ENCODE measurements at places on chromosomes 5 and 9.
A peak's percentile ranks its signal among the peaks of the same experiment; 100 is the strongest.

DNA sequence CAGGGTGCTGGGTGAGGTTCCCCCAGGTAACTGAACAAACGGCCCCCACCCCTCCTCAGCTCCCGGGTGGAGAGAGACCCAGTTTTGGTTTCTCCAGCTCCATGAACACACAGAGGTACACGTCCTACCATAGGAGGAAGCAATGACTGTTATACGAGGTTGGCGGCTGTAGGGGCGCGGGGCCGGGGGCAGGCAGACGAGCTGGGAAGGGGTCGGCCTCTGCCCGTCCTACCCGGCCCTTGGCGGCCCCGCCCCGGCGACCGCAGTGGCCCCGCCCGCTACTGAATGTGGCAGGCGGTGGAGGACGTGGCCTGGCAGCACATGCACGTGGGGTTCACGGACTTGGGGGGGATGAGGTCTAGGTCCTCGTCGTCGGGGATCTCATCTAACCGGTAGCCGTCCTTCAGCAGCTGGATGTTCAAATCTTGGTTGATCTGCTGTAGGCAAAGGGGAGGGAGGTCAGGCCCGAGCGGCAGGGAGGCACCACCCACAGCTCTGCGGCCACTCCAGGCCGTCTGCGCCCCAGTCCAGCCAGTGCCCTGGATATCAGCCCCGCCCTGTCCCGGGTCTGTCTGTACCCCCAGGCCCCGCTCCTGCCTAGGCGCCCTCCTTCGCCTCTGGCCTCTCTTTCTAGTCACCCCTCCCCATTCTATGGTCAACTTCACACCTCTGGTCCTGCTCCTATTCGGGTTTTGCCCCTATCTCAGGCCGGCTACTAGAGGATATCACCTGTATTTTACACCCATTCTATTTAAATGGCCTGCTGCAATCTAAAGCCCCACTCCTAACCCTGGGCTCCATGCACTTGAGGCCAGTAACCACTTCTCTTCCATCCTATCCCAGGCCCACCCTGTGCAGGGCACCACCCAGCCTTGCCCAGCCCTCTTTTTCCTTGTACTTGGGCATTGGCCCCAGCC is 24.2 kb upstream of the MYORG start:
- no peak for DNase-seq
- H3K4me3 ChIP-seq, result no peak overlapping the region
- H3K36me3 ChIP-seq, result no peaks in the 10 kb centered on the region
- no peaks in the 10 kb centered on the region for H3K27me3 ChIP-seq

DNA sequence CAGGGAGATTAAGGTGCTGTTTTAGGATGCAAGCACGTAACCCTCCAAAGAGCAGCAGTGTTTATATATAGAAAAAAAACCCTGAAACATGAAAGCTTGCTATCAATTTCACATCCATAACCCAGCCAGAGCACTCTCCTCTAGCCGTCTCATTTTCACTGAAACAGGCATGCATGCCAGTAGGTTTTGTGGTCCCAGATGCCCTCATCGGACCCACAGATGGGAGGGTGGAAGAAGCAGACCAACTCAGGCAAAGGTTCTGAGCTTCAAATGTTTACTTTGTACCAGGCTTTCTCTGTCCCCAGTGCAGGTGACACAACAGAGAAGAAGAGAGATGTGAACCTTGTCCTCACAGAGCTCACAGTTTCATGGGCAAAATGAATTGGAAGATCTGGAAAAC is 127.4 kb upstream of the ATP10B start:
- no peaks in the 10 kb centered on the region for H3K27me3 ChIP-seq
- H3K4me3 ChIP-seq, result no peak overlapping the region
- H3K4me1 ChIP-seq, result peaks cover 6% of the 10 kb centered on the region
- H3K36me3 ChIP-seq, result no peaks in the 10 kb centered on the region
- DNase-seq, result no peak
- H3K27ac ChIP-seq, result no peak overlapping the region

- no peaks in the 10 kb centered on the region for H3K4me1 ChIP-seq
- no peak overlapping the region for H3K4me3 ChIP-seq
- H3K27me3 ChIP-seq, result no peaks in the 10 kb centered on the region
- H3K27ac ChIP-seq, result no peak overlapping the region
Measured at GRCh38 chr9:26800322-26800721, 92.3 kb downstream of the CAAP1 start.

GRCh38 chr5:176817841-176818377 is 7.5 kb downstream of the UNC5A start:
- no peaks in the 10 kb centered on the region for H3K36me3 ChIP-seq
- H3K27me3 ChIP-seq, result peaks cover 28% of the 10 kb centered on the region
- H3K4me1 ChIP-seq, result peaks cover 8% of the 10 kb centered on the region
- DNase-seq, result peak; percentile 27

- no peak overlapping the region for H3K27ac ChIP-seq
- H3K4me3 ChIP-seq, result no peak overlapping the region
- DNase-seq, result no peak
- H3K27me3 ChIP-seq, result no peaks in the 10 kb centered on the region
Measured at GRCh38 chr9:80946496-80947170, 742.7 kb downstream of the TLE1 start.

- no peaks in the 10 kb centered on the region for H3K27me3 ChIP-seq
- DNase-seq, result no peak
- H3K4me1 ChIP-seq, result peaks cover 5% of the 10 kb centered on the region
- no peaks in the 10 kb centered on the region for H3K36me3 ChIP-seq
- no peak overlapping the region for H3K4me3 ChIP-seq
Measured at GRCh38 chr5:72505539-72506157, 1.6 kb downstream of the ZNF366 start.

DNA sequence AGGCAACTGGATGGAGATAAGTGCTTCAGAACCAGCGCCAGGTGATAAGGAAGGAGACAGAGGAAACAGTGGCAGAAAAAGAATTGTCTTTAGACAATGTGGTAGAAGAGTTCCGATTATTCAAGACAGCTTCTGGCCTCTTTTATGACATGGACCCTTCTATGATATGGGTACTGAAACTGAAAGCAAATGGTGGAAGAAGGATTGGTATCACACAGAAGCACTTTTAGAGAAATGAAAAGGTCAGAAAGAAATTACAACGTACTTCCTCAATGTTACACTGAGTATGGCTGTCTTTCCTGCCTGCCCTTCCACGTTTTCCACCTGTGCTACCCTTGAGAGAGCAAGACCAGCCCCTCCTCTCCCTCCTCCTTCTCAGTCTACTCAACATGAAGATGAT is 959.3 kb downstream of the DNAH5 start:
- no peaks in the 10 kb centered on the region for H3K27me3 ChIP-seq
- no peaks in the 10 kb centered on the region for H3K36me3 ChIP-seq
- H3K27ac ChIP-seq, result no peak overlapping the region
- H3K4me3 ChIP-seq, result no peak overlapping the region
- no peak for DNase-seq
- H3K4me1 ChIP-seq, result no peaks in the 10 kb centered on the region

DNA sequence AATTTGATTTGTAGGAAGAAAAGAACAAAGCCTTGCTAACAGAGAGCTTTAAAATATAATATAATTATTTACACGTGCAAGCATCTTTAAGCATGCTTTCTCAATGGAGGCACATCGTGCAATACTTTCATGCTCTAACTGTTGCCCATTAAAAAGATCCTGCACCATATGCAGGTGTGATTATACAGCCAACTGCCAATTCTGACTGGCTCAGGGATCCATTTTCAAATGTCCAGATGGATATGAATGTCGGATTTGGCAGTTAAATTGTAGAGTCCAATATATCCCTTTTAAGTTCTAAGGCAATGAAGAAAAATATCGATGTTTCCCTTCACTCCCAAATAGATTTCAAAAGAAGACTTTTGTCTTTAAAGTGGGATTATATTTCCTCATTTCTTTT is 416.4 kb upstream of the CD180 start:
- no peaks in the 10 kb centered on the region for H3K4me1 ChIP-seq
- no peak overlapping the region for H3K27ac ChIP-seq
- no peaks in the 10 kb centered on the region for H3K27me3 ChIP-seq

DNA sequence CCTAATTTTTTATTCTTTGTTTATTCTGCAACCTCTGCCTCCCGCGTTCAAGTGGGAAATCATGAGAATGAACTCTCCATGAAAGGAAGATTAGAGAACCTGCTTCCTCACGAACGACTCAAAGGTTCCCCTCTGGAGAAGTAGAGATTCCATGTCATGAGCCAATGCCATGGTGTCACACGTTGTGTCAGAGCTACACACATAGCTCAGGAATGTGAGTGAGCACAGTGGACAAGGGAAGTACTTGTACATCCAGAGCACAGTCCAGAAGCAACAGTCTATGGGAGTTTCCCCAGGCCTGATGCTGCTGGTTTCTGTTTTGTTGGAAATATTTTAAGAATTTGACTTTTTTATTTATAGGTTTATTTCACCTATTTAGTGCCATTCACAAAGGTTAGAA is 26.8 kb upstream of the PPP2CA start:
- no peak overlapping the region for H3K27ac ChIP-seq
- H3K36me3 ChIP-seq, result no peaks in the 10 kb centered on the region
- no peaks in the 10 kb centered on the region for H3K4me1 ChIP-seq
- peak; percentile 28 for DNase-seq
- H3K4me3 ChIP-seq, result no peak overlapping the region

DNA sequence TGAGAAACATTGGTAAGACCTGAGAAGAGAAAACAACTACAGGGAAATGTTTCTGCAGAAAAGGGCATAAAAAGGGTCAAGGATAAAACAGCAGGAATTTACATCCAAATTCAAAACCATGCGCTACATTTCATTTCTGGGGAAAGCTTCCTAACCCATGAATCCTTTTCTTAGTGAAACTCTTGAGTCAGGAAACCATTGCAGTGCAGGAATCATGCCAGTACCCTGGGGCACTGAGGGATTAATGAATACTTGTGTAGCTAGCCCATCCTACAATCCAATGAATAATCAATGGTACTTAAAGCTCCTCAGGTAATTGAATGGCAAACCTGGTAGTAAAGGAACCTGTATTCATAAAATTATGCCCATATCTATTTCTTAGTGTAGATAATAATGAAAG is 580.5 kb downstream of the TLE1 start:
- no peak overlapping the region for H3K27ac ChIP-seq
- no peak for DNase-seq
- no peaks in the 10 kb centered on the region for H3K36me3 ChIP-seq
- H3K4me1 ChIP-seq, result no peaks in the 10 kb centered on the region

DNA sequence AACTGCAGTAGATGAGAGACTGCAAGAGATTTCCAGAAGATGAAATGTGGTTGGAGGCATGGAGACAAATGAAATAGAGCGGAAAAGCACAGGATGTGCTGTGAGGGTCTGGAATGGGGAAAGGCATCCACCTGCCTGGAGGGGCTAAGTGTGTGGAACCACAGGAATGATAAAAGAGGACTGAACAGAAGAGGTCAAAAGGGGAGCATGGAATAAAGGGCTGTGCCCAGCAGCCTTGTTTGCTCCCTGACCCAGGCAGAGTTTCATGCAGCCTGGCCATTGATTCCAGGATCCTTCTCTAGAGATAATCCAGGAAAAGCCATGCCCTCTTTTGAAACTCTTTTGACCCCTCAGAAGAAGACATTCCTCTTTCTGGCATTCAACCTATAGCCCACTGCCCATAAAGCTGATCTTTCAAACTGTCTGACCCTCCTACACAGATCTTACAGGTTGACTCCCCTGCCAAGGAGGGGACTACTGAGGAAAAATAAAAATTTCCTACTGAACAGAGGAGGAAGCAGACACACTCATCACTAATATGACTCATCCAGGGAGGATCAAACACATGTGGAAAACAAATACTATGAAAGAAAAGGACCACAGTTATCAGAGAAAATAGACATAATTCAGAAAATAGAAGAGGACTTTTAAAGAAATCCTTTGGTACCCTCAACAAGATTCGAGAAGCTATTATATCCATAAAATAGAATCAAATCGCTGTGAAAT is 273.5 kb upstream of the PCSK5 start:
- no peaks in the 10 kb centered on the region for H3K36me3 ChIP-seq
- peaks cover 20% of the 10 kb centered on the region for H3K4me1 ChIP-seq
- no peak overlapping the region for H3K4me3 ChIP-seq

GRCh38 chr5:122541388-122541787 is 229.4 kb downstream of the SNCAIP start:
- H3K27ac ChIP-seq, result no peak overlapping the region
- H3K36me3 ChIP-seq, result no peaks in the 10 kb centered on the region
- H3K4me1 ChIP-seq, result no peaks in the 10 kb centered on the region
- DNase-seq, result no peak

- H3K27me3 ChIP-seq, result no peaks in the 10 kb centered on the region
- no peak for DNase-seq
- H3K27ac ChIP-seq, result peak overlapping the region; percentile 5
- H3K4me1 ChIP-seq, result peaks cover 5% of the 10 kb centered on the region
- no peak overlapping the region for H3K4me3 ChIP-seq
Measured at GRCh38 chr9:37432020-37432419, 9.5 kb downstream of the GRHPR start.

DNA sequence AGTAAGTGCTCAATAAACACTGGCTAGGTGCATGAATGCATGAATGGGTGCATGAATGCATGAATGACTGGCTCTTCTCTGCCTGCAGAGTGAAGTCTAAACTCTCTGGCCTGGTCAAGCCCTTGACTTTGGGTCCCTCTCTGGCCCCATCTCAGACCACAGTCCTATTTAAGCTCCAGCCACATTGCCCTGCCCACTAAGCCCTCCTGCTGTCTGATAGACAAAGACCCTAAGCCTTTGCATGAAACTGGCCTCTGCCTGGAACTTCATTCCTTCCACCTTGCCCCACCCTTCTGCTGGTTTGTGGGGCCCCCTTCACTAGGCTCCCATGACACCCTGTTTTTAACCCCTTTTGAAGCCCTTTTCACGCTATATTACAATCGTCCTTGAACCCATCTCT is 202.4 kb downstream of the TTLL11 start:
- no peak overlapping the region for H3K4me3 ChIP-seq
- no peak overlapping the region for H3K27ac ChIP-seq
- H3K36me3 ChIP-seq, result no peaks in the 10 kb centered on the region
- H3K27me3 ChIP-seq, result no peaks in the 10 kb centered on the region

GRCh38 chr5:1253456-1254105 is 28.4 kb downstream of the SLC6A18 start:
- no peaks in the 10 kb centered on the region for H3K4me1 ChIP-seq
- H3K36me3 ChIP-seq, result no peaks in the 10 kb centered on the region
- no peaks in the 10 kb centered on the region for H3K27me3 ChIP-seq

- no peaks in the 10 kb centered on the region for H3K36me3 ChIP-seq
- peak; percentile 27 for DNase-seq
- no peak overlapping the region for H3K4me3 ChIP-seq
- H3K27me3 ChIP-seq, result no peaks in the 10 kb centered on the region
- no peaks in the 10 kb centered on the region for H3K4me1 ChIP-seq
Measured at GRCh38 chr5:110343616-110344015, 382.9 kb downstream of the TMEM232 start.

DNA sequence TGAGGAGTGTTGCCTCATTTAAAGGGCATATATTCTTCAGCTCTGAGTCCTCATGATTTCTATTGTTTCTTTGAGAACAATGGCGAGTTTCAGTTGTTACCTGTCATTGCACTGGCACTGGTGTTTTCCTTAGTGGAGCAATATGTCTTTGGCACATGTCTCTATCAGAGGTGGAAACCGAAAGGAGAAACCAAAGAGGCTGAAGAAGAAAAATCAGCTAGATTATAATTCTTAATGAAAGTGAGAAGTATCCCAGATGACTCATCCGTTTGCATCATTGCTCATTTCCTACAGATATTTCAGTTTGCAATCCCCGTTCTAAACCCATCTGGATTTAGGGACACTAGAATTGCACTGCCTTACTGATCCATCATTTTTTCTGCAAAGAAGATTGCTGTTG is 324.6 kb downstream of the TMEM232 start:
- no peaks in the 10 kb centered on the region for H3K4me1 ChIP-seq
- H3K4me3 ChIP-seq, result no peak overlapping the region
- DNase-seq, result peak; percentile 13
- H3K27ac ChIP-seq, result no peak overlapping the region
